ENCODE measurements at places on chromosomes 2 and 18.
A peak's percentile ranks its signal among the peaks of the same experiment; 100 is the strongest.

GRCh38 chr18:37541517-37541916 is 24.1 kb downstream of the CELF4 start:
- DNase-seq: no peak

DNA sequence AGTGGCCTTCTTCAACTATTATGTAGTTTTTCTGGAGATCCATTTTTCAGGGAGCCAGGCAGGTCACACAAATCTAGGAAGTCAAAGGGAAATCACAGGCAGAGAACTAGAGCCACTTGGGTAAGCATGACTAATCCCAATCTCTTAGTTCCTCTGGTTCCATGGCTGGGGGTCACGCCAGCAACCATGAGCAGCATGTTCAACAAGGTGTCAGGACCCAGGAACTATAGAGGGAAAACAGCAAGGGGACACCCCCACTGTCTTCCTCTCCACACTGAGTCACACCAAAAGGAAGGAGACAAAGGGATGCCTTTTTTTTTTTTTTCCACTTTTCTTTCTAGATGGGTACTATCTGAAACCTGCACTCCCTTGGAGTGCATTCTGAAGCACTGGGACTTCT is 250.9 kb downstream of the OTX1 start:
- no peak for DNase-seq

- DNase-seq: no peak
These were observed 33.7 kb downstream of the NRP2 start for GRCh38 chr2:205715831-205716525.

- peak; percentile 49 for DNase-seq
These were observed 74.4 kb downstream of the PLCL1 start for GRCh38 chr2:197878792-197879191.

- DNase-seq: no peak
These were observed 141.8 kb upstream of the ALKAL2 start for GRCh38 chr2:429575-430254.

DNA sequence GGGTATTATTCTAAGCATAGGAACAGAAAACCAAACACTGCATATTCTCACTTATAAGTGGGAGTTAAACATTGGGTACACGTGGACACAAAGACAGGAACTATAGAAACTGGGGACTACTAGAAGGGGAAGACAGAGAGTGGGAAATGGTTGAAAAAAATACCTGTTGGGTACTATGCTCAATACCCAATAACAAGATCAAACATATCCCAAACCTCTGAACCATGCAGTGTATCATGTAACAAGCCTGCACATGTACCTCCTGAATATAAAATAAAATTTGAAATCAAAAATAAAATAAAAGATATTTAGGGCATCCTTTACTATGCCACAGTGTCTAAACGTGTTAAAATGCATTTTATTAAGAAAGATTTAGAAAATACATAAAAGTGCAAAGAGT is 221.0 kb upstream of the TFPI start:
- DNase-seq: no peak

DNA sequence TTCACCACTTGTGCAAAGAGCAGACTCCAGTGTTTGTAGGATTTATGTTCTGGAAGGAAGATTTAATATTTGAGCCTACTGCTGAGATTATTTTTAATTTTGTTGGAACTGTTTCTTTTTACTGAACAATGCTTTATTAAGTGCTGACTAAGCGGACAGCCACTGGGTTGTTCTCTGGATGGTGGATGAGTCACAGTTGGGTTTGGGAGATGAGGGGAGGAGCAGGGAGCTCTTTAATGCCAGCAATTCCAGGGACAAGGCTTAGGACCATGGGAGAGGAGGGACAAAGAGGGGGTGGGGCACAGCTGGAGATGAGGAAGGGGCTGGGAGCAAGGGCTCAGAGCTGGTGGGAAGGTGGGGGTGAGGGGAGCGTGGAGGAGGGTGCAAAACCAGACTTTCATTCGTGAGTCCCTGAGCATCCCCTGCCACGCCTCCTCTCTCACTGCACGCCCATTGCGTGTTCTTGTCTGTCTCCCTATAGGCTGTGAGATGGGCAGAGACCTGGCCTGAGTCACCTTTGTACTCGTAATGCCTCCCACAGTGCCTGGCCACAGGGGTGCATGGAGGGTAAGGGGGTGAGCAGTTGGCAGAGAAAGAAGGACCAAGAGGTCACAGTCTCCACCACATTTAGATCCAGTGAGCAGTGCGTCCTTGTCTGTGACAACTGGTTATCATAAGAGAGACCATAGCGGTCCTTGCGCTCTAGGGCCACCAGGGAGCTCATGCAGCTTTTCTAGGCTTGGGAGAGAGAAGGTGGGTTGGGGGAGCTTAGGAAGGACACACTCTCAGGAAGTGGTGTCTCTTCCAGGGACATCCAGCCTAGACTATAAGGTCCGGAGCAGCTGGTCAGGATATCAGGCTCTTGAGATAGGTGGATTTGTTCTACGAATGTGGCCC is 18.4 kb downstream of the SLC4A3 start:
- DNase-seq: peak; percentile 87
